ENCODE measurements at places on chromosomes 1 and 21. TPM values are rescaled to one million over a fixed set of nuclear protein-coding genes. Genes with fewer than 3 reads are reported as not detected.

DNA sequence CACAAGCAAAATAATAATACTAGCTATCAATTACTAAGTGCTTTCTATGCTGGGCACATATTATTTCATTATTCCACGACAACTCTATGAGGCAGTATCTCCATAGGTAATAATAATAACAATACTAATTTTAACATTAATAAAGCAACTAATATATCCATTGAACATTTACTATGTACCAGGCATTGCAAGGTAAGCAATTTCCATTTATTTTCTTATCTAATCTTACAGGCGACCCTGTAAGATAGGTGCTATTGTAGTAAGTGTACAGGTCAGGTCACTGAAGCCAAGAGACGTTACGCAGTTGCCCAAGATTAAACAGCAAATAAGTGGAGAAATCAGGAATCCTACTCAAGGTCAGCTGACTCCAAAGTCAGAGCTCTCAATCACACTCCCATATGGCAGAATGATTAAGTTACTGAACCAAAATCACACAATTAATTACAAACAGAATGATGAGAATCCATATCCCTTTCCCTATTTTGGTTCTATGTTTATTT is 198.4 kb downstream of the SLC45A1 start:
- H3K27ac ChIP-seq, result no peak overlapping the region
- no peaks in the 10 kb centered on the region for H3K27me3 ChIP-seq
- peaks cover 18% of the 10 kb centered on the region for H3K4me1 ChIP-seq
- no peak for DNase-seq
- no peaks in the 10 kb centered on the region for H3K36me3 ChIP-seq

The RHD gene
- 0.34 TPM for polyA plus RNA-seq

The BROX gene
- 20.8 TPM for polyA plus RNA-seq

The PPT1 gene
- 112 TPM for polyA plus RNA-seq

DNA sequence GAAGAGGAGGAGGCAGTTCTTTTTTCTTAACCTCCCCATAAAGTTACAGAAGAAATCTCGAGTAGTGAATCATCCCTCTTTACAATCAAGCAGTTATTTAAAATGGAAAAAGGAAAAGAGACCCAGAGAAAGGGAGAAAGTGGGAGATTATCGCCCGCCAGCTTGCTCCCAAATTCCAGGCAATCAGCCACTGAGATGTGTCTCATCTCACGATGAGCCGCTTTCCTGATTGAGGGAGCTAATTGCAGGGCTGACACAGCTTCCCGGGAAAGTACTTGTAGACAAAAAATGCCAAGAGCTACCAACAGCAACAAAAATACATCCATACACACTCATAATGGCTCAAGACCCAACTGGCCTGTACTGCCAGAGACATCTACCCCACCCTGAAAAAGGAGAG is 191.6 kb upstream of the ZC3H12A start:
- H3K4me1 ChIP-seq, result no peaks in the 10 kb centered on the region
- H3K36me3 ChIP-seq, result no peaks in the 10 kb centered on the region

- H3K4me3 ChIP-seq, result no peak overlapping the region
- H3K36me3 ChIP-seq, result no peaks in the 10 kb centered on the region
- H3K4me1 ChIP-seq, result peaks cover 4% of the 10 kb centered on the region
- no peak for DNase-seq
- no peak overlapping the region for H3K27ac ChIP-seq
Measured at GRCh38 chr1:6861075-6861724, 75.9 kb downstream of the CAMTA1 start.

The PDC gene
- polyA plus RNA-seq, result not detected

All from testis (tissue), 5 donors.